ENCODE measurements at places on chromosomes 2 and 18. TPM values are rescaled to one million over a fixed set of nuclear protein-coding genes. Genes with fewer than 3 reads are reported as not detected.

Gene DSEL
- 7.6 TPM for total RNA-seq

Gene SALL3
- total RNA-seq: 0.10 TPM

Gene CGREF1
- 3.4 TPM for total RNA-seq

Gene OSBPL1A
- 15.3 TPM for total RNA-seq

Gene ALPP
- not detected for total RNA-seq

Gene TMEM127
- 45.0 TPM for total RNA-seq

Gene MARCO
- total RNA-seq: not detected

Gene NR4A2
- 0.58 TPM for total RNA-seq

- DNase-seq: no peak
These were observed 2.3 kb upstream of the VSNL1 start for GRCh38 chr2:17538022-17538843.

DNA sequence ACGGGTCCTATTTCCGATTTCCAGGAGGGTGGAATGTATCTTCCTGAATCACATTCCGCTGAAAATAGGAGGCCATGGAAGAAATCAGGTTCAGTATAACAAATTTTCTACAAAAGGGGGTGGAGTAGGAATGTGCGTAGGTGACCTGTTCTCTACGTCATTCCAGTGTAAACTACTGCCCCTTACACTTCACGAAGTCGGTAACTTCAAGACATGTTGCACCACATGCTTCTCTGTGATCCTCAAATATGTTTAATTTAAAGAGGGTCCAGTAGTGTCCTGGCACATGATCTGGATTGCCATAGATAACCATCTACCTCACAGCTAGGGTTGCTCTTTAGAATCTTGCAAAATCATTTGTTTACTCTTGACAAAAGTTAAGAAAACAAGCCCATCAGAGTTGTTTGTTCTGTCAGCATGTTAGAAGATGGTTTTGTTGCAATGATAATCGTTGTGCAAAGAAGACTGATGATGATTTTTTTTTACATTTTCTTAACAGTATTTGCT, 7.5 kb upstream of the CPS1 start:
- no peak for DNase-seq

DNA sequence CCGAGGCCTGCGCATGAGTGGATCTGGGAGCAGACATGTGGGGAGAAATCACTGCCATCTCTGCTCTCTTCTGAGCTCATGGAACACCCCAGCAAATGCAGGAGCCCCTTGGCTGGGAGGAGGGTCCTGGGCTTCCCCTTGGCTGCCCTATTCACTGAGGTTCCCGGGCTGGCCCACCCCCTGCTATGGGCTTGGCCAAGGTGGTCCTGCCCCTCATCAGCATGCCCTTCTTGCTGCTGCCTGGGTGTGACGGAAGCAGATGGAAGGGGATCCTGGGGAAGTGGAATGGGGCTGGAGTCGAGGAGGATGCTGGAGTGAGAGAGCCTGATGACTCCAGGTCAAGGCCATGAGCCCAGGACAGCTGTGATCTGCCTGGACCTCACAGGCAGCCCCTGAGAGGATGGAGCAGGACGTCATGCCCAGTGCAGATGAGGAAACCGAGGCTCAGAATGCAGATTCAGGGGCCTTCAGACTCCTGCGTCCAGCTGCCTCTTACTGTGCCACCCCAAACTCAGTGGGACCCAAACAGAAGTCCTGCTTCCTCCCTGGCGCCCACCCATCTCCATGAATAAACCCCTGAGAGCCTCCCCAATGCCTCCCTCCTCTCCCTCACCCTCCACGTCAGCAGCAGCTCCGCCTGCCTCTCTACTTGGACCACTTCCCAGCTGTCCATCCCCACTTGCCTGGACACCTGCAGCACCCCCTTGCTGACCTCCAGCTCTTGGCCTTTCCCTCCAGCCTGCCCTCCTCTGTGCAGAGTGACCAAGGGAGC, 4.0 kb downstream of the SNED1 start:
- DNase-seq: no peak

GRCh38 chr2:239775623-239776435, 249.3 kb downstream of the NDUFA10 start:
- no peak for DNase-seq

DNA sequence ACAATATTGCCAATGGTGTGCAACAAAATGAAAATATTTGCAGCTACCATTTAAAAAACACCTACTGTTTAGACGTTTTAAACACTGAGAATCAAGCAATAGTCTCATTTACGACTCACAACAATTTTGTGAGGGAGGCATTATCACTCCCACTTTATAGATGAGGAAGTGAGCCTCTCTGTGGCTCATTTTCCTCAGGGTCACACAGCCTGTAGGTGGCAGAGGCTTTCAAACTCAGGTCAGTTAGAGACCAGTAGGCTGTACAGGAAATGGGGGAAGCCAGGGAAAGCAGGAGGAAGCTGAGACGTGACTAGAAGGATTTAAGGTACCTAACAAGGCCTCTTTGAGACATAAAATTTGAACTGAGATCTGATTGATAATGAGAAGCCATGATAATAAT, 95.0 kb upstream of the ZNF521 start:
- no peak for DNase-seq

Measured in glomerular endothelial cell (primary cell).